Fibroblast of skin of right quadriceps (primary cell): ENCODE measurements at places on chromosomes 6 and 20.
A peak's percentile ranks its signal among the peaks of the same experiment; 100 is the strongest.

DNA sequence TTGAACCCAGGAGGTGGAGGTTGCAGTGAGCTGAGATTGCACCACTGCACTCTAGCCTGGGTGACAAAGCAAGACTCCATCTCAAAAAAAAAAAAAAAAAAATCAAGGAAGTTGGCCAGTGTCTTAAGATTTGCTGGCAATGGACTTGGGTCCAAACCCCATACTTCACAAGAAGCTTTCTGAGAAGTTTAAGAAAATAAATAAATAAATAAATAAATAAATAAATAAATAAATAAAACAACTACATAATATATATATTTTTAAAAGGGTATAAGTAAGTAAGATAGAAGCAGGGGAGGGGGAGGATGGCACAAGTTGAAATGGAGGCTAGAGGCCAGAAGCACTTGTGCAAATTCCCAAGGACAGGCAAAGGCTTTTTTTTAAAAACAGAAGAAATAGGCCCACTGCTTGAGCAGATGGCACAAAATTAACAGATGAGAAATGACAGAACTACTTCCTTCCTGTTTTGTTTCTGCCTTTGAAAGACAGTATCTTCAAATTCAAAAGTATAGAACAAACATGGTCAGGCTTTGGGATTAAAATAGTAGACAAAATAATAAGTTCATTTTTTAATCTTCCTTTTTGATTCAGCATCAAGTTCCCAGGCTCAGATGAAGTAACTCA is 287.7 kb downstream of the ALDH8A1 start:
- DNase-seq, result no peak

- DNase-seq, result no peak
These were observed 50.1 kb downstream of the MARCKS start for GRCh38 chr6:113907102-113907815.

- DNase-seq, result no peak
These were observed 38.3 kb downstream of the MAPK14 start for GRCh38 chr6:36065916-36066315.

GRCh38 chr6:146359131-146359530 is 184.5 kb upstream of the RAB32 start:
- DNase-seq, result no peak

- no peak for DNase-seq
These were observed 57.0 kb upstream of the AIG1 start for GRCh38 chr6:143003676-143004075.

GRCh38 chr6:22043284-22043962 is 253.4 kb downstream of the PRL start:
- DNase-seq, result no peak

- peak; percentile 55 for DNase-seq
These were observed 210.1 kb upstream of the HDDC2 start for GRCh38 chr6:125511809-125512396.

DNA sequence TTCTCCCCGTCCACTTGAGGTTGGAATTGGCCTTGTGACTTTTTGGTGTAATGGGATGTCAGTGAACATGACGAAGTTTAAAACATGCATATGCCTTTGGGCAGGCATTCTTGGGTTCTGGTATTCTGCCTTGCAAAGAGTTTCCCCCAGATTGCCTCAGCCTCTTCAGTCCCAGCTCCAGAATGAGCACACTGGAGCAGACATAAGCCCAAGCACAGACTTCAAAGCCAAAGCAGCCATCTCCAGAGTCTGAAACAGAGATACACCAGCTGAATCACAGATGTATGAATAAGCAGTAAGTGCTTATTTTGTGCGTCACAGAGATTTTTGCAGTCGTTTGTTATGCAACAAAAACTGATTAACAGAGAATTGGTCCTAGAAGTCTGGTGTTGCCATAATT is 546.0 kb downstream of the FRK start:
- peak; percentile 92 for DNase-seq

GRCh38 chr6:135449246-135449645 is 48.3 kb downstream of the AHI1 start:
- DNase-seq, result no peak

- peak; percentile 1 for DNase-seq
These were observed 1265.4 kb upstream of the MAP3K7 start for GRCh38 chr6:91852252-91852651.

- peak; percentile 67 for DNase-seq
These were observed 71.4 kb upstream of the TULP1 start for GRCh38 chr6:35583893-35584688.

- DNase-seq, result no peak
These were observed 3.4 kb downstream of the SERPINB1 start for GRCh38 chr6:2838251-2838650.

DNA sequence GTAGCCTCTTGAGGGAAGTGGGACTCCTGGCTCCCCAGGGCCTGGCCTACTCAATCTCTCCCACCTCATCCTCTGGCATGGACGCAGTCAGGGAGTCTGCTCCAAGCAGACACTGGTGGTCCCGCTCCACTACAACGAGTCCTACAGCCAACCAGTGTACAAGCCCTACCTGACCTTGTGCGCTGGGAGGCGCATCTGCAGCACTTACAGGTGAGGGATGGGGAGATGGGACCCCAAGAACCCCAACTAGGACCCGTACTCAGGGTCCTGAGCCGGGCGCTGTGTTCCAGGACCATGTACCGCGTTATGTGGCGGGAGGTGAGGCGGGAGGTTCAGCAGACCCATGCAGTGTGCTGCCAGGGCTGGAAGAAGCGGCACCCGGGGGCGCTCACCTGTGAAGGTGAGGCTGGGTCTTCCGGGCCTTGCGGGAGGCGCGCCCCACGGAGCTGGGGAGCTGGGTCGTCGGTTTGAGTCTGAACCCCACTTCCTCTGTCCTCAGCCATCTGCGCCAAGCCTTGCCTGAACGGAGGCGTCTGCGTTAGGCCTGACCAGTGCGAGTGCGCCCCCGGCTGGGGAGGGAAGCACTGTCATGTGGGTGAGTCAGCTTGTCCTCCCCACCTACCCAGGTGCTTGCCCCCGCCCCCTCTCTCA is 2.1 kb downstream of the EGFL8 start:
- no peak for DNase-seq

DNA sequence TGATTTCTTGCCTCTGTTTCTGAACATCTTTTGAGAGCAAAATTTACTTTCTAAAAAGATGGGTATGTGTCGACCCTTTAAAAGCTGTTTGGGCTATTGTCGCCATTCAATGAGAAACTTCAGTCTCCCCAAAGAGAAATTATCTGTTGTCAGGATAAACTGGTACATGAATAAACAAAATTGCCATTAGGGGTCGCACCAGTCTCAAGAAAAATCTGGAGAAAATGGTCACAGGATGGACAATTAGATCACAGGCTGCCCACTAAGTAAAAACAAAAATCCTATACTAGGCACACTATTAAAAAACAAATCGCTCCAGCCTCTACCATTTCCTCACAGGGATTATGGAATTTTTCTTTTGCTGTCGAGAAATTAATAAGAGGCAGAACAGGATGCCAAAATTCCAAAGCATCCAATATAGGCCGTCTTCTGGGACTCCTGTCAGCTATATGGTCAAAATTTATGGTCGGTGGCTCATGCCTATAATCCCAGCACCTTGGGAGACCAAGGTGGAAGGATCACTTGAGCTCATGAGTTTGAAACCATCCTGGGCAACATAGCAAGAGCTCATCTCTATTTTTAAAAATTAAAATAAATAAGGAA is 5.5 kb upstream of the HLA-E start:
- peak; percentile 60 for DNase-seq

DNA sequence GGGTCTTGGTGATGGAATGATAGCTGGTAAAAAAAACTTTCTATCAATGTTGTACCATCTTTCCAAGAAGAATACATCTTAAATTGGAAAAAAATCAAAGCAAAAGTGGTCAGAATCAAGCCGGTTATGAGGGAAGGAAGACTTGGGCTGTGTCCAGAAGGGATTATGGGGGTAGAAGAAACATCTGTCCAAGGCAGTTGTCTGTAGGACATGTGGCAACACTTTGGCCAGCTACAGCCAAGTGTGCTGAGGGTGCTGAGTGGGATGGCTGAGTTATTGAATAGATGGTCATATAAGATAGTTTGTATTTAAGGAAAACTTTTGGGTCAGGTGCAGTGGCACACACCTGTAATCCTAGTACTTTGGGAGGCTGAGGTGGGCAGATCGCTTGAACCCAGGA is 38.4 kb downstream of the INSM1 start:
- DNase-seq, result no peak

GRCh38 chr6:107636486-107636885 is 146.6 kb downstream of the SOBP start:
- no peak for DNase-seq

DNA sequence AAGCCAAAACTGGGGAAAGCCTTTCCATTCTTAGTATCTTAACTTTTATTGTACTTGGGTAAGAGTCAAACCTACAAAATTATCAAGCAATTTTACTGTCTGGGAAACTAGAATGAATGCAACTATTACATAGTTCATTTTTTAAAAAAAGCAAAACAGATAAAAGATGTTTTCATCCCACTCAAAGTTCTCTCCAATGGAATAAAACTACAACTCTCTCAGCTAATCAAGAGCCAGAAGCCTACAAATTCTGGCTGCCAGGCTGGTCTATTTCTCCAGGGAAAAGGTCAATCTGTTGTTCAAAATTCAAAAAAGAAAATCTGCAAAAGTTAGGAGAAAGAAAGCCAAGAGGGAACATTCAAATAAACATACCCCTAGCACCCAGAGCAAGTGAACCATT is 56.2 kb downstream of the COL12A1 start:
- no peak for DNase-seq

- no peak for DNase-seq
These were observed 32.6 kb downstream of the PDE7B start for GRCh38 chr6:135884136-135884535.

GRCh38 chr6:163164175-163164900 is 250.2 kb upstream of the QKI start:
- DNase-seq, result no peak

GRCh38 chr6:18498408-18498807 is 111.3 kb downstream of the RNF144B start:
- DNase-seq, result no peak

- DNase-seq, result no peak
These were observed 61.9 kb downstream of the GJA10 start for GRCh38 chr6:89956182-89956581.
